ENCODE measurements at places on chromosomes 4 and X. TPM values are rescaled to one million over a fixed set of nuclear protein-coding genes. Genes with fewer than 3 reads are reported as not detected.

DNA sequence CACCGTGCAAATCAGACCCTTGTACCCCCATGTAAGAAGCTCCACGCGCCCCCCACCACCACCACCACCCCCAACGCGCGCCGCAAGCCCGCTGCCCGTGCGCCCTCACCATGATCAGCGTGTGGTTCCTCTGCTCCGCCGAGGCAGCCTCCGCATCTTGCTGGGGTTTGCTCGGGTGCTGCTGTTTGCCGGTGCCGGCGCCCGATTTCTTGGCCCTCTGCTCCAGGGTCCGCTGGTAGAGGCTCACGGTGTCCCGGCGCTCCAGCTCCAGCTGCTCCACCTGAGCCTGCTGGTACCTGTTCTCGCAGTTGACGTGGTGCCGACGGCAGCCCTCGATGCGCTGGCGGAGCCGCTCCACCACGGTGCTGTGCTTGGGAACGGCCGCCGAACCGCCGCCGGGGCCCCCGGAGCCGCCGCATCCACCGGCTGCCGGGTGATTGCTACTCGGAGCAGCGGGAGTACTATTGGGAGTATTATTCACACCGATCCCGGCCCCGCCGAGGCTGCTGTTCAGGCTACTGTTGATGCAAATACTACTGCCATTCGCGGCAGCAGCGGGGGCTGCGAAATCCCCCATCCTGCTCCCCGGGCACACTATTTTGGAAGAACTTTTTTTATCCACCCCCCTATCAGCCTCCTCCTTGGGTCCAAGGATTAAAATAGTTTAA is 1.1 kb downstream of the MAML3 start:
- peak; percentile 32 for DNase-seq

DNA sequence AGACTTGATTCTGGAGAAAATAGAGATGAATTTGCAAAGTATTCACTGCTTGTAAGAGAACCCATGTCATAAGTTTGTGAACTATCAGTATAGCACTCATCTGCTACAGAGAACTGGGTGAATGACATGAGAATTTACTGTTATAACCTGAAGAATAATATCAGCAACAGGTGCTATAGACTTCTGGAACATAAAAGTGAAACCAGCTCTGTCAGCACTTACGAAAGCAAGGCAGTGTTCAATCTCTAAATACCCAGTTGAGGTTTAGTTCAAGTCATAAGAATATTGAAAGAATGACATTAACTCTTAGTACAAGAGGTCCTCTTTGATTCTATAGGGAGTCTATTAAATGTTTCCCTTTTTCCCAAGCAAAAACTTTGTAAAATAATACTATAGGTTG is 232.9 kb upstream of the ANKRD50 start:
- no peak for DNase-seq

- peak; percentile 83 for DNase-seq
Observed at GRCh38 chrX:2608638-2609430, 82.3 kb upstream of the CD99 start.

GRCh38 chrX:136880003-136880451 is 498 bp downstream of the RBMX start:
- no peak for DNase-seq

GRCh38 chrX:129520151-129520550 is 3.1 kb downstream of the SMARCA1 start:
- DNase-seq, result no peak

FGFR3 gene
- 0.11 TPM for total RNA-seq
